ENCODE measurements at places on chromosomes 11 and 22. TPM values are rescaled to one million over a fixed set of nuclear protein-coding genes. Genes with fewer than 3 reads are reported as not detected.

MS4A6A gene
- total RNA-seq = 35.1 TPM

TREH gene
- not detected for total RNA-seq

GRCh38 chr11:113778111-113778910 is 1.3 kb upstream of the CLDN25 start:
- no peak for DNase-seq

C1QTNF4 gene
- total RNA-seq = 5.6 TPM

- DNase-seq = peak; percentile 30
Observed at GRCh38 chr22:24503137-24503842, 8.2 kb downstream of the UPB1 start.

- peak; percentile 46 for DNase-seq
Observed at GRCh38 chr11:1820463-1821325, 14.1 kb upstream of the SYT8 start.

DNA sequence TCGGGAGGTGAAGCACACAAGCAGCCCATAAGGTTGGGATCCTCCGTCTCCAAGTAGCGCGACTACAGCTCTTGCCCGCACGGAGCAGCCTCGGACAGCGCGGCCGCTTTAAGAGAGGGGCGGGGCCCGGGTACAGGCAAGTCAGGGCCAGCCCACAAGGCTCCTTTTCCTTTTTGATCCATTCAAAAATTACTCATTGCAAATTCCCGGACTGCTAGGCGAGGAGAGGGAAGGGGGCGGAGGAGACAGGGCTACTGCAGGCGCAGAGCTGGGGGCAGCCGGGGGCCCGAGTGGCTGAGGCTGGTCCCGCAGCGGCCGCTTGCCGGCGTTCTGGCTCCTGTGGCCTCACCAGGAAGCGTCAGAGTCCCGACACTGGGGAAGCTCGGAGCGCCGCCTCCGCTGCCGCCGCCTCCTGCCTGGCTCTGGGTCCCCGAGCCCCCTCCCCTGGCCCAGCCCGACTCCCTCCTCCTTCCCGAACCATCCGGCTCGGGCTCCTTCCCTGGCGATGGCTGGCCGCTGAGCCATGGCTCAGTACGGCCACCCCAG is at the start of gene UBASH3B:
Gene UBASH3B, plus strand, starts transcription at position 196 of the 546 bp plus-strand sequence. Its CDS starts 328 bp downstream, at position 524.
- DNase-seq = peak; percentile 55

- no peak for DNase-seq
Observed at GRCh38 chr11:88104408-88104807, 70.8 kb downstream of the RAB38 start.

DNA sequence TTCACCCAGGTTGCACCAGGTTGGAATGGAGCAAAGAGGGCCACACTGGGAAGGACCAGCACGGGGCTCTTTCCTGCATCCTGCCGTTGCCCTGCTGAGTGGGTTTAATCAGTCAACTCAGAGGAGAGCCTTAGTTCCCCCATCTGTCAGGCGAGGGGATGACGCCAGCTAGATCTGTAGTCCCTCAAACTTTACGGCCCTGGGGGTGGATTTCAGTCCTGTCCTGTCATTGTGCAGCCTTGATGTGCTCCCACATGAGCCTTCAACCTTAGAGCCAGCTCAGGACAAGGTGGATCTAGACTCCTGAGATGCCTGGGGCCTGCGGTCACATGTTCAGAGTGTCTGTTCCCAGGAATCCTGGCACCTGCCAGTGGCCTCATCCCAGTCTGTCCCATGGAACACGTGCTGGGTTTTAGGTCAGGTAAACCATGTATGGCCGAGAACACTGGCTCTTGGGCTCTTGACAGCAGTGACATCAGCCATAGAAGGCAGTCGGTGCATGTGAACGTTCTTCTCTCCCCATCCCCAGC is 104.3 kb downstream of the BCR start:
- DNase-seq = no peak

Data from breast epithelium (tissue), 4 donors.